ENCODE measurements at places on chromosomes 12 and 14.

GRCh38 chr14:61568572-61569011 is 126.7 kb upstream of the HIF1A start:
- peak; percentile 46 for DNase-seq

DNA sequence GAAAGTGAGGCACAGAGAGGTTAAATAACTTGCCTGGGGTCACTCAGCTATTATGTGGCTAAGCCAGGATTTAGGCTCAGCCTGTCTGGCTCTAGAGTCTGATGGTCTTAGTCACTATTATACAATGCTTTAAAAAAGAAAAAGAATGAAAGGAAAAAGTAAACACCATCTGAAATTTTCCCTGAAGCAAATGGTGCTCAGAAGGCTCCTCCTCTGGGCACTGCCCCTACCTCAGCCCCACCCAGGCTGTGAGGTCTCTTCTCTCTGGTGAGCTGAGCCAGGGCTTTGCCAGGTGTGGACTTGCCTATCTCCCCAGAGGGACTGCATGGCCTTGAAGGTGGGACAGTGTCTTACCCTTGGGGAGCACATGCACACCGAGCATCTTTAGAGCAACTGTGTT is 117.5 kb upstream of the DYRK2 start:
- no peak for DNase-seq

- DNase-seq = no peak
Measured at GRCh38 chr14:98684468-98684867, 587.5 kb downstream of the BCL11B start.

DNA sequence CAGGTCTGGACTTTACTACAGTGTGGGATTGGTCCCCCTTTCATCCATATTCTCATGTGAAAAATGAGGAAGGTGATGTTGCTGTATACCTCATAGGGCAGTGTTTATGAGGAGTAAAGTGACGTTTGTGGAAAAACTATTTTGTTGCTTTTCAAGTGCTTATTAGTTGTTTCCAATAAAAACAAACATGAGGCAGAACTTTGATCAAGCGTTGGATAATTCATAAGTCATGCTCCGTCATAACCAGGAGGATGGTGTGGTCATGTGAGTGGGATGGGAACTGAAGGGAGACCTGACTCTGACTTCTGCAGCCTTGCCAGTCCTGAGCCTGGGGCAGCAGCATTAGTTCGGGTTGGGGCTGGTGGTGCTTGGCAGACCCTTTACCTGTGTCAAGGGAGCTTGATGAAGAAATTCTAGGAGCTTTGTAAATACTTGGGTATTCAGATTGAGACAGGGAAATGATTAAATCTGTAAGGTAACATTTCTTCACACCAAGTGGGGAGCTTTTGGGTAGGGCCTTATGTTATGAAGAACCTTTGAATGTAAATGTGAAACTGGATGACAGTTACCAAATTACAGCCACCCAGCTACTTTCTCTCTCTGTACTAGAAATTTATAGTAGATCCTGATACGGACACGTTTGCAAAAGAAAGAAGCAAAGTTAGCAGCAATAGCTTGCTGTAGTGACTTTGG is 462.4 kb upstream of the RGS6 start:
- DNase-seq = no peak

DNA sequence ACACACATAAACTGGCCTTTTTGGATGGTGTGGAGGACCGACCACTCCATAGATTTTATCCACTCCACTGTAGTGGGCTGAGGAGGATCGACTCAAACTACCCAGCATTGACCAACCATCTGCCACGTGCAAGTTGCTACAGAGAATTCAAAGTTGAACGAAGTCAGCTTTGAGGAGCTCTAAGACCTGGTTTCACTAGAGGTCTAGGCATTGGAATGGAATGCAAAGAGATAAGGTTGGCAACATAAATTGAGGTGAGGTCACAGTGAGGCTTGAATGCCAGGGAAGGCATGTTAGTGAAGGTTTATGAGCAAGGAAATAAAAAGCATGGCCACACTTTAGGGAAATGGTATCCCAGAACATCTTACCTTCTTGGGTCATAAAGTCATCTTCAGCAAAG is 14.5 kb downstream of the VWF start:
- DNase-seq = no peak

GRCh38 chr14:73785834-73786635 is 65.6 kb upstream of the PTGR2 start:
- DNase-seq = peak; percentile 69

DNA sequence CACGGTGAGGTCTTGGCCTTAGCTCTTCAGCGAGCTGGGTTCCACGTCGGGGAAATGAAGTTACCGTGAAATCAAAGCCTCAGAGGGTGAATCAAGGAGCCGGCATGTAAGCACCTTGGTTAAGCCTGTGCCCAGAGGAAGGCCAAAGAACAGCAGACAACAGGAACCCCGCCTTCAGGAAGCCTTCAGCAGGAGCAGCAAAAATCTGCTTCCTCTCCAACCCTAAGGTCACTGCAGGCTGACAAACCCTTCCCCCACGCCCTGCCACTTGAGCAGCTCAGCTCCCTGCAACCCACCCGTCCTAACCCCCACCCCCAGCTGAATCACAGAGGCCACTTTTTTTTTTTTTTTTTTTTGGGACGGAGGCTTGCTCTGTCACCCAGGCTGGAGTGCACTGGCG is 72.9 kb upstream of the LTA4H start:
- DNase-seq = peak; percentile 31

GRCh38 chr12:47942614-47943225 is 20.7 kb upstream of the TMEM106C start:
- no peak for DNase-seq

- peak; percentile 50 for DNase-seq
Measured at GRCh38 chr14:22112004-22112403, 438.4 kb upstream of the OR4E1 start.

DNA sequence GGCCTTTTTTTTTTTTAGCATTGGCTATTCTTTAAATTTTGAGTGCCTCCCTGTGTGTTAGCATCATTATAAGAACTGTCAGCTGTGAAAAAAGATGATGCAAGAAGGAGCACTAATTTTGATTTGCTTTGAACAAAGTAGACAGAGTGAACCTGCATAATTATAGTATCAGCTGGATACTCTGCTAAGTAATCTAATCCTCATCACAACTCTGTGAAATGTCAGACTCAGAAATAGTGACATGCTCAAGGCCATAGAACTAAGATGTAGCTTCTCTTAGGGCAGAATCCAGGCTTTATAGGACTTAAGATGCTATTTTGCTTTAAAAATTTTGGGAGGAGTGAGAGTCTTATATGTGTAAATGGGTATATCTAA is 31.9 kb downstream of the FBXO34 start:
- DNase-seq = no peak

DNA sequence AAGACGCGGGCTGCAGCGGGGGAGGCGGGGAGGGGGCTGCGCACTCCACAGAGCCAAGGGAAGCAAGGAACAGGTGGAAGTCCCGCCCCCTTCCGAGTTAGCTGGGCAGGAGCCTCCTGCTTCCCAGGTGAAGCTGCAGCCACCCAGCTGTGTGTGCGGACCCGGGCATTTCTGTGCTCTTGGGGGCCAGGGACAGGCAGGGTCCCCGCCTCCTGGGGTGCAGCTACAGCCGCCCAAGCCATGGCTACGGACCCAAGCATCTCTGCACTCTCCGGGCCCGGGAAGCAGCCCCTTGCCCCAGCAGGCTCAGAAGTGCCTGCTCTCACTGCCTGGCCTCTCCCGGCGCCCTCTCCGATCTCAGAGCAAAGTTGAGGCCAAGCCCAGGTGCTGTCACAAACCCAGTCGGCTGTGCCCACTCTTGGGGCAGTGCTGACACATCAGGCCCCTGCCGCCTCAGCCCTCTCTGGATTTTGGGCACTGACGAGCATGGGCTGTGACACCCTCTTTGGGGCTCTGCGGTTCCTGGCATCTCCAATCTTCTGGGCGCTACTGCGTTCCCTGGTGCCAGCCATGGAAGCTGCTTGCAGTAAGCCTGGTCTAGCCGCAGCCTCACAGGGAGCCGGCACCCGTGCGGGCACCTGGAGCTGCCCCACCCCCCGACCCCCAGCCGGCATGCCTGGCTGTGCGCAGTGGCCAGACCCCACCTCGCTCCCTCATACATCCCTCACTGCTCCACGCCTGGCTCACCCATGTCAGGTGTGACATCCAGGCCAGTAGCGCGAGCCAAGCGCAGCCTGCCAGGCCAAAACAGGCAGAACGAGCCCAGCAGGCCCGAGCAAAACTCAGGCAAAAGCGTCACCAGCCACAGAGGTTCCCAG is 8.5 kb upstream of the MGAT4C start:
- DNase-seq = no peak

DNA sequence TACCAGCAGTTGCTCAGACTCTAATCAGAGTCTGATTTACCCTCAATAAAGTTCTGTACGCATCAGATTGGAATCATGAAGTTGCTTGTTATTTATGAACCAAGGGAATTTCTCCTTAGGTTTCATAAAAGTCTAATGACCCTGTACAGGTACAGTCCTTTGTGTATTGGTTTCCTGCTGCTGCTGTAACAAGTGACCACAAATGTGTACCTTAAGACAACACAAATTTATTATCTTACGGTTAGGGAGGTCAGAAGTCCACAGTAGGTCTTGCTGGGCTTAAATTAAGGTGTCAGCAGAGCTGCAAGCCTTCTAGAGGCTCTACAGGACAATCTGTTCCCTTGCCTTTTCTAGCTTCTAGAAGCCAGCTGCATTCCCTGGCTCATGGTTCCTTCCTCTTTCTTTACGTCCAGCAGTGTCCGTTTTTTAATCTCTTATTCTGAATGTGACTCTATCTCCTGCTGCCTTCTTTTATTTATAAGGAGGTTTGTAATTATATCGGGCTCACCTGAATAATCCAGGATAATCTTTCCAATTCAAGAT is 6.7 kb upstream of the DERA start:
- no peak for DNase-seq

DNA sequence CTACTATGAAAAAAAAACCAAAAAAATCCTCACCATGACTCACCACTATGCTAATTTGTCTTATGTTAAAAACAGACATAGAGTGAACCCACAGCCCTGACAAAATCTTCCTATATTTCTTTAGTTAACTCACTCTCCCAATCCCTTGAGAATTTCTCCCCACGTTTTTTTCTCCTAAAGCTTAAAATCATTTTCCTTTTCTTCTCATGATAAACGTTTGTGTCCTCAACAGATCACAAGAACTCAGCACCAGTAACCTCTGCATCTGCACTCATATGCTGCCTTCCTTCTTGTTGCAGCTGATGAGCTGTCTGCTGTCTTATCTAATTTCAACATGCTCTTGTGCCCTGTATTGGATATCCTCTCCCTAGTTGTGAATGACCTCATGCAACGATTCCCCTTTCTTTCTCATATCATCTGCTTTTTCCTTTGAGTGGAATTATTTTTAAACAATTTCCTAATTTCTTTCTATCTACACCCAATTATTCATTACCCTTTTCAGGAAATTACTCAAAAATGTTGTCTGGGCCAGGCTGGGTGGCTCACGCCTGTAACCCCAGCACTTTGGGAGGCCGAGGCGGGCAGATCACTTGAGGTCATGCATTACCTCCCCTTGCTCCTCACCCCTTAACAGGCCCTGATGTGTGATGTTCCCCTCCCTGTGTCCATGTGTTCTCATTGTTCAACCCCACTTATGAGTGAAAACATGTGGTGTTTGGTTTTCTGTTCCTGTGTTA is 427.5 kb upstream of the MGAT4C start:
- DNase-seq = no peak

- no peak for DNase-seq
Measured at GRCh38 chr12:124490584-124491305, 76.7 kb downstream of the NCOR2 start.

DNA sequence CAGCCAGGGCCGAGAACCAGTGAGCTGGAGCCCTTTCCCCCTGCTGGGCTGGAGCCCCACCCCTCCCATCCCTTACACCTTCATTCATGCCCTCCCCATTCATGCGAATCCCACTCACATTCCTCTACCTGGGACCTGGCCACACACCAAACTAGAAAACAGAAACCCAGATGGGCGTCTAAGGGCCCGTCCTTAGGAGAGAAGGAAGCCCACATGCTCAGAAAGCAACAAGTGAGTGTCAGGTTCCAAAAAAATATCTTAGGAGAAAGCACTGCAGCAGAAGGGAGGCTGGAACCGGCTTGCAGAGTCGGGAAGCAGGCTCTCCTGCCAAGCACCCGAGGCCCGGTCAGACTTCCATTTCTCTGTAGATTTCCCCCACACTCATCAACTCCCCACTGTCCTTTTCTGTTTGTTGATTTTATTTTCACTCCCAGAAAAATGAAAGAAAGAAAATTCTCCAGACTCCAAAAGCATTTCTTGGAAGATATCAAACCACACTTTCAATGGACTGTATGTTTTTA is 13.6 kb downstream of the BCL11B start:
- no peak for DNase-seq

DNA sequence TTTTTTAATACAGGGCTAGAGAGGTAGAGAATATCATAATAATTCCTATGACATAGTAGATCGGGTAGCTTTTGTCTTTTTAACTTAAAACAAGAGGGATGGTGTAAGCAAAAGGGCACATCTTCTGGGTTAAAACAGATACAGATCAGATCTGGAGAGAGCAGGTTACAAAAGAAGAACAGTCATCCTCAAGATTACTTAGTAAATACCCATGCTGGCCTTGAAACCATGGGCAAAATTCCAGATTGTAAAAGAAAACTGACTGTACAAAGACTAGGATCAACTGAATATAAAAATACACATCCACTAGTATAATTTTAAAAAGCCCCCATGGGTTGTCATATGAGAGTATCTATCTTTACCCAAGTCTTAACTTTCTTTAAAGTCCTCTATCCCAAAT is 76.7 kb downstream of the MED13L start:
- DNase-seq = no peak

- no peak for DNase-seq
Measured at GRCh38 chr14:32183151-32184058, 18.4 kb upstream of the RNU6-7 start.

GRCh38 chr12:117897372-117898161 is 71.2 kb downstream of the KSR2 start:
- DNase-seq = no peak

DNA sequence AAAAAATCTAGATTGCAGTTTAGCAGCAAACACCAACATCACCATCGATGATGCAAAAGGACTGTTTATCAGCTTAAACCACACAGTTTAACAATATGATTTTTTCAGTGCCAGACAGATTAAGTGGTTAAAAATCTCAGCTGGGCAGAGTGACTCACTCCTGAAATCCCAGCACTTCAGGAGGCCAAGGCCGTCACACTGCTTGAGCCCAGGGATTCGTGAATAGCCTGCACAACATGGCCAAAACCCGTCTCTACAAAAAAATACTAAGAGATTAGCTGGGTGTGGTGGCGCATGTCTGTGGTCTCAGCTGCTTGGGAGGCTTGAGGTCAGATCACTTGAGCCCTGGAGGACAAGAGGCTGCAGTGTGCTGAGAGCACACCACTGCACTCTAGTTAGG is 8.9 kb downstream of the RSRC2 start:
- no peak for DNase-seq

DNA sequence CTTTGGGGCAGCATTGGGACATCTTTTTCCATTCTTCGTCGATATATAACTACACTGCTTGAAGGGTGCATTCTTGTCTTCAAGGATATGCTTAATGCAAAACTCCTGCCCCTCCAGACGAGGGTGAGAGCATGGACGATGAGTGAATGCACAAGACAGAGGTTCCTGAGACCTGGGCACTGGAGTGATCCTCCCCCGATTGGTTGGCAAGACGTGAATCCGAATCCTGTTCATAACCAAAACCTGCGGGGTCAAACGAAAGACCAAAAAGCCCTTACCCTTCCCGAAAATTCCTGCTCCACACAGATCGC is 684 bp downstream of the KANSL2 start:
- DNase-seq = no peak

GRCh38 chr12:53993162-53994008 is 6.6 kb upstream of the HOXC9 start:
- no peak for DNase-seq

- no peak for DNase-seq
Measured at GRCh38 chr14:68690089-68690958, 102.5 kb downstream of the ZFP36L1 start.

Measured in CD4-positive, alpha-beta T cell treated with Interleukin-12 subunit alpha and Interleukin-12 subunit beta, for 1 hour (primary cell).